Mucosa of descending colon (tissue), 3 donors: ENCODE measurements at places on chromosomes 12 and 14.

GRCh38 chr14:30655124-30655523, 33.0 kb downstream of the SCFD1 start:
- no peak for DNase-seq

DNA sequence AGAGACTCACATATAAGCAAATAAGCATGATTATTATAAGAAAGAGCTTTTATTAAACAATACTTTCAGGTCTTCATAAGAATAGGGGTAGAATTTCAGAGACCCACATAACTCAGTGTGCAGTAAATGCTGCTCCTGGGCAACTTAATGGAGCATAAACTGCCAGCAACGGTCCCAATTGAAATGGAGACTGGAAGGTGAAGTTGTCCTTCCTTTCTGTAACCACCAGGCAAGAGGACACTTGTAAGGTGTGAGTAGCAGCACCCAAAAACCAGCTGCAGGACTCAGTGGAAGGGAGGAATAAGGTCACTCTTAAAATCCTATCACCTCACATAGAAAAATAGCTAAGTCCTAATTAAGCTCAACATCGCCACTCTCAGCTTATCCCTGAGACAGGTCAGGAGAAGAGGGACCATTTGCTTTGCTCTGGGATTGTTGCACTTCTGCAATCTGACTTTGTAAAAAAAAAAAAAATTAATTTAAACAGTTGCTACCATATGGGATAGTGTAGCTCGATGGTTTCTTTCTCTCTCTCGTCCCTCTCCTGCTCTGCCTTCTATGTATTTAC, 22.7 kb upstream of the LTA4H start:
- DNase-seq, result no peak

- DNase-seq, result no peak
Observed at GRCh38 chr12:52945389-52946232, 3.3 kb upstream of the KRT18 start.

GRCh38 chr12:104353012-104353981, 49.8 kb downstream of the EID3 start:
- DNase-seq, result no peak

DNA sequence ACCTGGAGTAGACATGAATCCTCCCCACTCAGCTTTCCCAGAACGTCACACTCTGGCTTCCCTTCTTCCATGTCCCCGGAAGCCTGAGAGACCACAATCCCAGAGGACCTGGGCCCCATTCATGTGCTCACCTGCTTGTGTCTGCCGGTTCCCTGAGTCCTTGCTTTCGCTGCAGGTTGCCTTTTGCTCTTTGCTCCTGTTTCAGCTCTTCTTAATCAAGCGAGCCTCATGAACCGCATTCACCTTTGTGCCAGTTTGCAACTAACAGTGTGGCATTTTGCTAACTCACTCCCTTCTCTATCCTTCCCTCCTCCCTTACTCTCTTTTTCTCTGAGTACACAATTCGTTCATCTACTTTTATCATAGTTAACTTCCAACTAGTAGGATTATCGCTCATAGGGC, 23.1 kb downstream of the ENTPD5 start:
- DNase-seq, result no peak

GRCh38 chr12:1553987-1554982, 40.1 kb downstream of the FBXL14 start:
- no peak for DNase-seq

GRCh38 chr12:56122637-56123036, 4.6 kb downstream of the ZC3H10 start:
- no peak for DNase-seq

- DNase-seq, result peak; percentile 50
Observed at GRCh38 chr12:52789637-52790426, 6.1 kb downstream of the KRT3 start.

DNA sequence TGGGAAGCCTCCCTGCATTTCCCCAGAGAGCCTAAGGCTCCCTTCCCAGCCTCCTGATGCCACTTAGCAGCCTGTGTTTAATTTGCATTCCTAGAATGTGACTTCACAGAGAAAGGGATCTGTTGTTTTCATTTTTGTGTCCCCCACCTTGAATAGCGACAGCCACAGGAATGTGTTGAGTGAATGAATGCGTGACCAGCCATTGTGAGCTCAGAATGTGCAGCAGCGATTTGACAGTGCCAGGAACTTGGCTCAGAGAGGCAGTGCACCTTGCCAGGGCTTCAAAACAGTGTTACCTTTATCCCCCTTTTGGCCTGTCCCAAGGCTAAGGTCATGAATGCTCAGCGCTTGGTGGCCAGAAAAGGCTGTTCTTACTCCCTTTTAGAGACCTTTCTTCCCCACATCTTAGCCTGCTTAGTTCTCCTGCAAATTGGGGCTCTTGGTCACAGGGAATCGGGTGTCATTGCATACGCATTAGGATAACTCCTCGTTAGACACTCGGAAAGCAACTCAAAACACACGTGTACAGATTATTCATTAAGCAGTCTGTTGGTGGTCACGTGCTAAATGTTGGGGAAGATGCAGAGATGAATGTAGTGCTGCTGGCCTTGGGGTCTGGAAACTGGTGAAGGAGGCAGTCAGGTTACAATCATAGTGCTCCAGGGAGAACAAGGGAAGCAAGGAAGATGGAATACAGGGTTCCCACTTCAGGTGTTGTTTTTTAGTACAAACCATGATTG, 9.8 kb downstream of the NTF3 start:
- no peak for DNase-seq

- no peak for DNase-seq
Observed at GRCh38 chr12:51687177-51687576, 96.1 kb downstream of the SCN8A start.

GRCh38 chr14:100754020-100754419, 27.3 kb downstream of the DLK1 start:
- no peak for DNase-seq

GRCh38 chr14:69574263-69574953, at the start of gene CCDC177:
Gene CCDC177, minus strand, starts transcription at chr14:69574871. Its CDS starts 1,249 bp downstream, at chr14:69573622.
- peak; percentile 75 for DNase-seq

- DNase-seq, result no peak
Observed at GRCh38 chr12:6284273-6284672, 26.2 kb upstream of the PLEKHG6 start.

DNA sequence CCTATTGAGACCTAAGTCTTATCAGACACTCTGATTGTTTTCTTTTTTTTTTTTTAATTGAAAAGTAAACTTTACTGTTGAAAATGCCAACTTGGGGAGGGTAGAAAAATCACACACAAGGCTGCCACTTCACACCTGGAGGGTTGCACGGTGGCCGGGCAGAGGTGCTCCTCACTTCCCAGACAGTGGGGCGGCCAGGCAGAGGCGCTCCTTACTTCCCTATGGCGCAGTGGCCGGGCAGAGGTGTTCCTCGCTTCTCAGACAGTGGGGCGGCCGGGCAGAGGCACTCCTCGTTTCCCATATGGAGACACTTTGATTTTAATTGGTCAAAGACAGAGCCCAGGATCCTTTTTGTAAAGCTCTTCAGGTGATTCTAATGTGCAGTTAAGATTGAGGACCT, 399.3 kb downstream of the TMTC2 start:
- no peak for DNase-seq

DNA sequence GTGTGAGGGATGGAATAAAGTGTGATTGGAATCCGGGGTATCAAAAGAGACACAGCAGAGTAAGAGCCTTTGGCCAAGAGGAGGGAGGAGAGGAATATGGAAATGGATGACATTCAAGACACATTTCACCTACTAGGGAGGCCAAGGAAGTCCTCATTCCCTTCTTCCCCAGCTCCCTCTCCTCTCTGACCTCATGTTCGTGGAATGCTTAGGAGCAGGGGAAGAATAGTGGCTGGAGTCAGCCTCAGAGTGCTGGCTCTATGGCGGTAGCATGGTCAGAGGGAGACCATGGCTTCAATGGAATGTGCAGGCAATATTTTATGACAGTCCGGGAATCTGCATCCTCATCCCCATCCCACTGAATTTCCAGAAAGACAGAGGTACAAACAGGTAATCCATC, 196.6 kb downstream of the EGLN3 start:
- no peak for DNase-seq

GRCh38 chr14:100629098-100629497, 41.9 kb upstream of the BEGAIN start:
- no peak for DNase-seq

- DNase-seq, result no peak
Observed at GRCh38 chr12:77070800-77071449, 5.6 kb upstream of the E2F7 start.

DNA sequence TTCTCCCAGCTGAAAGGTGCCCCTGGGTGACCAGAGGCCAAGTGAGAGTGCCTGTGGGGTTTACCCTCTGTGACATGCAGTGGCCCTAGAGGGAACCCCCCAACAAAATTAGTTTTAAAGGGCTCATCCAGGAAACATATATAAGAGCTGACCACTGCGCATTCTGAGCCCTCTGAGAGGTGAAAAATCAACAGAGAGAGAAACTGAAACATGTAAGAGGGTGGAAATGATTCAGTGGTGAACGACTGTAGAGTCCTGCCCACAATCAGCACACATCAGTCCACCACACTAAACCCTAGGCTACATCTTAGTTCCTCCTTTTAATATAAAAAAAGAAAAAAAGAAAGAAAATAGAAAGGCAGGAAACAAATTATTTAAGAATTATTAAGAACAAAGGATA, 21.0 kb upstream of the ACSM4 start:
- DNase-seq, result no peak

- DNase-seq, result no peak
Observed at GRCh38 chr12:103965255-103965589, 450 bp upstream of the TDG start.

DNA sequence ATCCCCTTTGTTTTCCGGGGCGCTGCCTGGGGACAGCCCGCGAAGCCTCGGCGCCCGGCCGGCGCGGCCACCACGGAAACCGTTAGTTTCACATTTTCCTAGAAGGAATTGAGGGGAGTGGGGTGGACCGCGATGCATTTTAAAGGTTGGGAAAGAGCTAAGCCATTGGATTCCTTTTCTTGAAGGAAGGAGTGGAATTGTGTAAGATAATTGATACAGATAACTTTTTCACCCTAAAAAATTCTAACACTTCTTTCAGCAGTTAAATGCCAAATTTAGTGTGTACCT, 137.1 kb downstream of the MON2 start:
- DNase-seq, result no peak

GRCh38 chr12:113065126-113066007, 8.8 kb downstream of the DTX1 start:
- no peak for DNase-seq

GRCh38 chr14:26286081-26286912, 311.5 kb downstream of the NOVA1 start:
- DNase-seq, result no peak

GRCh38 chr12:38153737-38154061, 162.9 kb upstream of the ALG10B start:
- no peak for DNase-seq

GRCh38 chr12:113874999-113875561, 91.0 kb downstream of the RBM19 start:
- DNase-seq, result no peak

DNA sequence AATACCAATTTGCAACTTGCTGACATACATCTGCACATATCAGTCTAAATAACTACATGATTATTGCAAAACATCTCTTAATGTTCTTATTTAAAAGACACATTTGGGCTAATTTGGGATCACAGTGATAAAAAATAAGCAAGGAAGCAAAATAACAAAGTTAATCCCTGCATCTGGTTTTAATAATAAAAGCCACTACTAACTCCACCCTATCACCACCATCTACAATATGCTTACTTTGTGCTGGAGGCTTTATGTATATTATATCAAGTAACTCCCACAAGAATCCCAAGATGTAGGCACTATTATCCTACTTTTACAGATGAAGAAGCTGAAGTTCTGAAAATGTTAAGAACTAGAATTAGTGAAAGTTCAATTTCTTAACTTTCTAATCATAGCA, 45.7 kb downstream of the TAOK3 start:
- DNase-seq, result no peak

- DNase-seq, result no peak
Observed at GRCh38 chr12:128444598-128444997, 177.6 kb downstream of the TMEM132C start.

GRCh38 chr12:128266541-128267130, 334 bp upstream of the TMEM132C start:
- DNase-seq, result no peak

DNA sequence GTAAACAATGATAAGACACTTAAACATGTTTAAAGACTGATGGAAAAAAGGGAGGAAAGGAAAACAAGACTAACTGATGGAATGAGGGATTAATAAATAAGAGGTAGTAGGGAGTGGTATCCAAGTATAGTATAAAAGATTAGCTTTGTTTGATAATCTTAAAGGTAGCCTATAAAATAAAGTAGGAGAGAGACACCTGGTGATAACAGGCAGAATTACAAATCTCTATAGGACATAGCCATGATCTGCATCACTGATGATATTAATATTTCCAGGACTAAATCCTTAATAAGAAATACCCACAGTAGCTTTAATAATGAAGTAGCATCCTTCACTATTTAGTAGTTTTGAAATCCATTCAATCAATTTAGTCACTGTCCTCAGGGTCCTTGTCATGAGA, 30.4 kb downstream of the DLGAP5 start:
- no peak for DNase-seq

DNA sequence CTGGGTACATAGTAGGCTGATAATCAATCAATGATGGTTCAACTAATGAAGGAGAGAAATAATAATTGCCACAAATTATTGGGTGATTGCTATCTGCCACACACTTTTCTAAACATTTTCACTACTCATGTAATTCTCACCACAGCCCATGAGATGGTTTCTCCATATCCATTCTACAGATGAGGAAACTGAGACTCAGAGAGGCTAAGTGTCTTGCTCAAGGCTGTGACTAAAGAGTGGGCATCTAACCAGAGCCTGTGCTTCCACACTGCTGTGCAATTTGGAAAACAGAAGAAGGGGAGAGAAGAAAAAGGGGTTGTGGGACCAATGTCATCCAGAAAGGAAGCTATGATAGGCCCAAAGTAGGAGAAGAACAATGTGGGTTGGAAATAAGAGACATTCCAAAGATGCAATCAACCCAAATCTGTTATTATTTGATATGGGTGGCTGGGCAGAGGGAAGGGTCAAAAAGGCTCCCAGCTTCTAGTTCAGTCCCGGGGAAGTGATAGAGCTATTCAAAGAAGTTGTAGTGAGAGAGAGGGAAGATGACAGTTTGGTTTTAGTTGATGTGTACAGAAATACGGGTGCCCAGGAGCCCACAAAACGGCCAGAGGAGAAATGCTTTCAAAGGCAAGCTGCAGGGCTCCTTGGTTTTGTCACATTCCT, 483 bp upstream of the NR1H4 start:
- no peak for DNase-seq

DNA sequence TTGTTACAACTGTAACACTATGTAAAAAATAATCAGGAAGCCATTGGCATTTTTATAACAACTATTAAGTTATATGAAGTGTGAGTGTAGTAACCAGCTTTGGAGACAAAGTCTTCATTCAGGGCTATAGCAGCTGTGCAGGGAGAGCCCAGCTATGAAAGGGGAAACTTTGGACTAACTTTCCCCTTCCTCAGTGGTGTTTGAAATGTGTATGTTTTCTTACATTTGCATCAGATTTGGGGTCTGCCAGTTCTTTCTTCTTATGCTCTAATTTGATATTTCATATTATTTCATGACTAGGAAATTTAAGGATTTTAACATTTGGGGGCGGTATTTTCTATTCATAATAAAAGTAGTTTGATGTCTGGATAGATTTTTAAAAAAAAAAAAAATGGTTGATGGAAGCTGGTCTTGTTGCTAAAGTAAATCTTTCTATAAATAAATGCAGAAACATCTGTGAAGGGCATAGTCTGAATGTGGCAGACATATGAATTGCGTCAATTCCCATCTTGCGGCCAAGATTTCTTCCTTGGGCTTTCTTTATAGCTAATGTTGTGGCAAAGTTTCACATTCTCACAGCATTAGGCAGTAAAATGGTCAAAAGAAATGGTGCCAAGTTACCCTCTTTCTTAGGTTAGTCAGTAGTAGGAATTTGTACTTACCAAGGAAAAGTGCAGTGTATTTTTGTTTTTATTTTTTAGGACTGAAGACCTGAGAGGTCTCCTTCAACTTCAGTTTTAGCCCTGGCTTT, 35.6 kb downstream of the RASSF8 start:
- no peak for DNase-seq
